NCI-H526 treated with DMSO at 0.1 percent for 48 hours (cell line): ENCODE measurements at places on chromosomes 1 and 21.

- DNase-seq, result no peak
Observed at GRCh38 chr1:156642265-156643048, 540 bp downstream of the BCAN start.

DNA sequence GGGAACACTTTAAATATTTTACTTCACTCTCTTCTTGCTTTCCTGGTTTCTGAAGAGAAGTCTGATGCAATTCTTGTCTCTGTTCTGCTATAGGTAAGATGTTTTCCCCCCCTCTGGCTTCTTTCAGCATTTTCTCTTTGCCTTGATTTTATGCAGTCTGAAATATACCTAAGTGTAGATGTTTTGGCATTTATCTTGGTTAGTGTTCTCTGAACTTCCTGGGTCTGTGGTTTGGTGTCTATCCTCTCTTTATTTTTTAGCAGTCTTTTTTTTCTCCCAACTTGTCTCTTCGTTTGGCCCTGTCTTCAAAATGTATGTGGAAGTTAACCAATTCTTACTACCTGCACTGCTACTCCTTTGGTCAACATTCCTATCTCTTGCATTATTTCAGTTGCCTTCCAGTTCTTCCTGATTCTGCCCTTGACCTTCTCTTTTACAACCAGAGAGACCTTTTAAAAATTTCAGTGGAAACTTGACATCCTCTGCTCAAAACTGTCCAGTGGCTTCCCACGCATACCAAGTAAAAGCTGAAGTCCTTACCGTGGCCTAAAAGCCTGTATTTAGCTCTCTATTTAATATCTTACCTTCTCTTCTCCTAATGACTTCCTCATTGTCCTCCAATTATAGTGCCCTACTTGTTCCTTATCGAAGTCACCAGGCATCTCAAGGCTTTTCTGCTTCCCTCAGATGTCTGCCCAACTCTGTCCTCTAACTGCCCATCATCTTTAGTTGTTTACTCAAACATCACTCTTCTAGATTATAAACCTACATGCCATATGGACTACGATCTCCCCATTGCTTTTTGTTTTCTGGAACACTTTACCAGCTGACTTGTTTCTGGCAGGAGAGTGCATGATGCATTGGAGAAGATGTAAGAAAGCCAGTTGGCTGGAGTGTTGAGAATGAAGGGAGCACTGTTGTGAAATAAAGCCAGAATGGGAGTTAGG is 40.9 kb downstream of the RAP1A start:
- DNase-seq, result no peak

DNA sequence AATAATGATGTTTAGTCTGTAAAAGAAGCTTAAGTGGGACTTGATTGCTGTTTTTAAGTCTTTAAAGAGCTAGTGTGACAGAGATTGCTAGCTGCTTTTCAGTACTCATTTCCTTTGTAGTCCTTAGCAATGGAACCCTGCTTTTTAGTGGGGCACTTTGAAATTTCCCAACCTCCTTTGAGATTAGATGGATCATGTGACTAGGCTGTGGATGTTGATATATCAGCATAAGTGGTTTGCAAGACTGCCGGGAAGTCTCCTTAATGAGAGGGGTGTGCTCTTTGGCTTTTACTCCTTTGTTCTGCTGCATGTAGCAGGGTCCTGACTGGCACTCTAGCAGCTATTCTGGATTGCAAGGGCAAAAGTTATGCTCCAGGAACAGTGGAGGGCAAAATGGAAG is 11.2 kb upstream of the RCOR3 start:
- no peak for DNase-seq

DNA sequence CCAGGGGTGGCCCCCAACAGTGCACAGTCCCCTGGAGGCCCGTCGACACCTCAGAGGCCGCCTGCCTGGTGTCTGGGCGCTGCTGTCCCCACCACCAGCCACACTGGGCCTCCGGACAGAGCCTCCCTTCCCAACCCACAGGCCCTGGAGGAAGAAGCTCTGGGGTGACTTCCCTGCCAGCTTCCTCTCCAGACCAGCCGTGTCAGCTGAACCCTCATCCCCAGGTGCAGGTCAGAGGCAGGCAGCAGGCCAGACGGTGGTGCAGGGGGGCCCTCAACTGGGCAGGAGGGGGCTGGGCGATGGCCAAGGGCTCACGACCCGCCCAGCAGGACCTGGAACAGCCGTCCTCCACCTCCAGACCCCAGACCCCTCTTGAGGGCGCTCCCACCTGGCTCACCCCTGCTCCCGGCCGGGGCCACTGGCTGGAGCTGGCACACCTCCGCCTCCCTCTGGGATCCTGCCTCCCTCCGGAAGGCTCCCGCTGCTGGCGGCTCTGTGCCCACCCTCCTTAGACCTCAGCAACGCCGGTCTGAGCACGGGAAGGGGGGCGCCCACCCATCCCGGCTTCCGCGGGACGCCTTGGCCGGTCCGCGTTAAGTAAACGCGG is 520 bp downstream of the TNFRSF18 start:
- DNase-seq, result no peak

- no peak for DNase-seq
Observed at GRCh38 chr1:38486085-38486484, 373.5 kb downstream of the RRAGC start.

DNA sequence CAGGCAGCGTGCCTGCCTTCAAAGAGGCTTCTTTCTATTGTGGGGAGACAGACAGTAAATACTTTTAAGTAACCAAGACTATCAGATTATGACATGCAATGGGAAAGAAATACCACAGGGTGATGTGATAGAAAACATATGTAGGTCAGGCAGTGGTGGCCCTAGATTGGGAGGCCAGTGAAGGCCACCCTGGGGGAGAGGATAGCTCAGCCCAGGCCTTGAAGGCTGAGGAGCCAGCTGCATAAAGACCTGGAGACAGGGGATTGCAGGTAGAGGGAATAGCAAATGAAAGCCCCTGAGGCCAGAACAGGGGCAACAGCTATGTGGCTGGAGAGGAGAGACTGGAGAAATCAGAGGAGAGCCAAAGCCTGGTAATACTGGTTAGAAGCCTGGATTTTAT is 4.0 kb downstream of the SOX13 start:
- DNase-seq, result no peak

DNA sequence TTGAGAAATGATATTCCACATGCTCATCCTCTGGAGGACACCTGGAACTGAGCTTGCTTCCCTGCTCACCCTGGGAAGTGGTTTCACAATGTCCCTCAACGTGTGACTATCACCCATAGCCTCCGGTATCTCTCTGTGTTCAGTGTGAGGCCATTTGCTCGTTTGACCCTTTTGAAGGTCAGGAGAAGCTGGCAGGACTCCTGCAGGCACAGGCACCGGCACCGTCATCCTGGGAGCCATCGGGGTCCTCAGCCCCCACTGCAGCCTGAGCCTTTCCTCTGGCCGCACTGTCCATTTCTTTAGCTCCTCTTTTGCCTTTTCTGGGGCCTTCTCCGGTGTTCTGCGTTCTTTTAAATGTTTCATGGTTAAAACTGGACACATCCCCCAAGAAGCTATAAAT is 159.6 kb upstream of the COL6A1 start:
- no peak for DNase-seq

DNA sequence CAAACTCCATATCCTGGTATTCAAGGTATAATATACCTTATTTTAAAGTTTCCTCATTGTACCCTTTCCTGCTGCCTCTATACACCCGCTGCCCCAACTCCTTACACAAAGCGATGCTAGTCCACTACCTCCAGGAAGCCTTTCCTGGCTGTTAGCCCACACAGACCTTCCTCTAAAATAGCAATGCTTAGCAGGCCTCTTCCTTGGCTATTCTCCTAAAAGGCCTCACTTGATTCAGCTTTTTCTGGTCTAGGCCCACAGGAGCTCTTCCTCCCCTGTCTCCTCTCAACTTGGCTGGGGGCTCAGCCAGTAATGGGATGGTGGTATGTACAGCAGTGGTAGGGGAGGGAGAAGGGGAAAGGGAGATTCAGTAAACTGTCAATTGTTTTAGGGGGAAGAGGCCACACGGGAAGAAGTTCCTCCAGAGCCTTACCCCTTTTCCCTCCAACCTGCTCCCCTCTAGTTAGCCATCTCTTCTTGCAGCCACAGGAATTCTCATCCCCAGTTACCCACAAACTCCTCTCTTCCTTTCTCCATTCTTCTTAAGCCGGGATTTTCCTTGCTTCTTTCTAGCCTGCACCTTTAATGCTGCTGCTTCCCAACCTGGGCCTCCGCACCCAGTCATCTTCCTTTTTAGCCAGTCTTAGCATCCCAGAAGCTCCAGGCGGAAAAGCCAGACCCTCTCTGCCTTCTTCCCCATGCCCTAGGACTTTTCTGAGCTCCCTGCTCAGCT is 2.6 kb downstream of the LRRC41 start:
- DNase-seq, result peak; percentile 44

DNA sequence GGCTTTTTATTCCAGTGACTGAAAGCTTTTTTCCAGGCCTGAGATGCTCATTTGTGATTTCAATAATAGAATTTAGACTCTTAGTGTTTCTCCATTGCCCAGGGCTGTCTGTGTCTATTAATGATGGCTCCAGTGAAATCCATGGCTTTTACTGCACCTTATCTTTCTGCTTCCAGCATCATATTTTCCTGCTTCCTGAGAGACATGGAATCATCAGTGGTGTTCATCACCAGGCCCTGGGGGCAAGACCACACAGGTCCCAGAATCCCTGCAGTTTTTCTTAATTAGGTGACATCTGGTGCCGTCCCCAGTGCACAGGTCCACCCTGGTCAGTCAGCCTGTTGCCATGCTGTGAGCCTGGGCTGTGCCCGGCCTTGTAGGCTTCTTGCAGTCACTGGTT is 15.5 kb downstream of the NT5C1A start:
- DNase-seq, result no peak

DNA sequence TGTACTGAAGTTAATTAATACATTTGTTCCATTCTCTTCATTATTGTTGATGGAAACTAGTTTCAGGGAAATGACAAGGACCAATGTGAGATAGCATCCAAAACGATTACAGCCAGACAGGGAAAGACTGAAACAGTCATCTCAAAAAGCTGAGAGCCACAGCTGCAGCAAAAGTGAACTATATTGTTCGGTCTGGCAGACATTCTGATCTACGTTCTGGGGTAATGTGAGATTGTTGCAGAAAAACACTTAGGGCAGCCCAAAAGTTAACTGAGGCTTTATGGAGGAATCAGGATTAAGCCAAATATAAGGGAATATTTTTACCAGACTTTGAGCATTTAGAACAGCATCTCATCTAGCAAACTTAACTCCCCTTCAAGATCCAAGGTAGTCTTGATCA is 112.9 kb downstream of the LRRC40 start:
- DNase-seq, result no peak

DNA sequence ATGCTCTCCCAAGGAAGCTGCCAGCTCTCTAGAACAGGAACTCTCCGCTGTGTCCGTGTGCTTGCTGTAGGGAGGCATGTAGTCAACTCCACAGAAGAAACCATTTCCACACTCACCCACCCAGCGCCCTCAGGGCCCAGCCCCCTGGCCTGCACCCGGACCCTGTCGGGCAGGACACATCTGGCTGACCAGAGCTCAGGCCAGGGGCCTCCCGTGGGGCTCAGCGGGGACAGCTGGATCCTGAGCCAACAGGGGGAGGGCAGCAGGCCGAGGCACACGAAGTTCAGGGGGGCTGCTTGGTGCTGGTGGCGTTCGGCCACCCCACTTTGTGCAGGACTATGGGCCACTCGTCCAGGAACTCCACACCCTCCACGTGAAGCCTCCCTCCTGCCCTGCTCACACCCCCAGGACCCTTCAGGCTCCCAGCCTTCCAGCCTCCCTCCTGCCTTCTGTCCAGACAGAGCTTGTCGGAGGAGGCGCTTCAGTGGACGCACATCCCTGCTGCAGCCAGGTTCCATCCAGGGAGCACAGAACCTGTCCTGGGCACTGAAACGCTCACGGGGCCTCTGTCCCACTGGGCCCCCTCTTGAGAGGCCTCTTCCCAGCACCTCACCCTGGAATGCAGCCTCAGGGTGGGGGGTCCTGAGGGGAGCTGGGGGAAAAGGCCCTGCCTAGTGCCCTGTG is 15.0 kb upstream of the FAAP20 start:
- no peak for DNase-seq

DNA sequence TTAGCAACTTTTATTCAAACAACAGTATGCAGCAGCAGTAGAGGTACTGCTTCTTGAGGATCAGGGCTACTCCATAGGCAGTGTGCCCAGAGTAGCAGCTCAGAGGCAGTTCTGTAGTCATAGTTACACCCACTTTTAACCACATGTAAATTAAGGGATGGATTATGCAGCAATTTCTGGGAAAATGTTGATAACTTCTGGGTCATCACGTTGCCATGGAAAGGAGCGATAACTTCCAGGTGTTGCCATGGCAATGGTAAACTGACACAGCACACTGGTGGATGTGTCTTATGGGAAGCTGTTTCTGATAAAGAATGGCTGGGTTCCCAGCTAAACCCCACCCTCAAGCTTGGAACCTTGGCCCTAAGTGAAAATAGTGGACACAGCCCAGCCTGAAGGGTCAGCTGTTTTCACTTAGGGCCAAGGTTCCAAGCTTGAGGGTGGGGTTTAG is 29.0 kb upstream of the PLA2G2A start:
- DNase-seq, result no peak

GRCh38 chr1:38881487-38881886 is at the start of gene GJA9:
TSS of gene GJA9 (minus strand) at chr1:38881587. CDS start at chr1:38876098, 5,489 bp downstream.
- DNase-seq, result no peak

GRCh38 chr1:150550222-150551050 is 1.2 kb downstream of the ADAMTSL4 start:
- DNase-seq, result no peak

GRCh38 chr1:78333502-78333901 is 157.3 kb upstream of the PTGFR start:
- DNase-seq, result no peak

DNA sequence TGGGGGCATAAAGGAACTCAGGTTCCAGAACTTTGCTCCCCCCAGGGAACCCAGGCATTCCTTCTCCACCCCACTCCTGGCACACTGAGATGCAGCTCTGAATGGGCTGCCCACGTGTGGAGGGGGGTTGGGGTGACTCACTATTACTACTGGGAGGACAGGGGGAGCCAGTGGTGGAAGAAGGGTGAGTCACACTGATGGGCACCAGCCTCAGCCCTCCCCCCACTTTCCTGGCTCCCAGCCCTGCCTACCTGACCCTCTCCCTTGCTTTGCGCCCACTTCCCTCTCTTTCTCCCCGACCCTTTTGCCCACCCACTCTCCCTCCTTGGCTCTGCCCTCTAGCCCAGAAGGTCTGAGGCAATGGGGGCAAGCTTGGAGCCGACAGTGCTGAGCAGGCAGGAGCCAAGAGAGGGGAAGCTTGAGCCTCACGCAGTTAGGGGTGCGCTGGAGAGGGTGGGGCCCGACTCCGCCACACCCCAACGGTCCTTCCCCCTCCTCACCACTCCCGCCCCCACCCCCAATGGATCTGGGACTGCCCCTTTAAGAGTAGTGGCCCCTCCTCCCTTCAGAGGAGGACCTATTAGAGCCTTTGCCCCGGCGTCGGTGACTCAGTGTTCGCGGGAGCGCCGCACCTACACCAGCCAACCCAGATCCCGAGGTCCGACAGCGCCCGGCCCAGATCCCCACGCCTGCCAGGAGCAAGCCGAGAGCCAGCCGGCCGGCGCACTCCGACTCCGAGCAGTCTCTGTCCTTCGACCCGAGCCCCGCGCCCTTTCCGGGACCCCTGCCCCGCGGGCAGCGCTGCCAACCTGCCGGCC is at the start of gene LMNA:
TSS of gene LMNA (plus strand) at position 611 of the 818 bp plus-strand sequence. CDS start 208 bp downstream, outside the sequence.
- peak; percentile 76 for DNase-seq
